ENCODE measurements at places on chromosomes 13 and 19.

- DNase-seq, result no peak
Measured at GRCh38 chr19:15838351-15838750, 22.9 kb upstream of the OR10H1 start.

DNA sequence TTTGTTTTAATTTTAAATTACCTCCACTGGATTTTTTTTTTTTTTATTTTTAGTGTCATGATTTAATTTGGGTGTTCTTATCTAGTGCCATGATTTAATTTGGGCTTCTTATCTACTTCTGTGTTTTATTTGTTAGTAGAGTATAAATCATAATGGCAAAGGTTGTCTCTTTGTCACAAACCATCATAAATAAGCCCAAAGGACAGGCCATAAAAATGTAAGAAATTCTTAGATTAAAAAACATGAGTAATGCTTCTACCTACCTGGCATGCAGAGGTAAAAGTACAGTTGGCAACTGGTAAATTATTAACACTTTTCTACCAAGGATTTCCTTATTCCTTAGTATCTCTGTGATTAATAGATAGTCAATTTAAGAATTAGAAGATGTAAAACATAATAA is 55.2 kb downstream of the ERCC5 start:
- no peak for DNase-seq

DNA sequence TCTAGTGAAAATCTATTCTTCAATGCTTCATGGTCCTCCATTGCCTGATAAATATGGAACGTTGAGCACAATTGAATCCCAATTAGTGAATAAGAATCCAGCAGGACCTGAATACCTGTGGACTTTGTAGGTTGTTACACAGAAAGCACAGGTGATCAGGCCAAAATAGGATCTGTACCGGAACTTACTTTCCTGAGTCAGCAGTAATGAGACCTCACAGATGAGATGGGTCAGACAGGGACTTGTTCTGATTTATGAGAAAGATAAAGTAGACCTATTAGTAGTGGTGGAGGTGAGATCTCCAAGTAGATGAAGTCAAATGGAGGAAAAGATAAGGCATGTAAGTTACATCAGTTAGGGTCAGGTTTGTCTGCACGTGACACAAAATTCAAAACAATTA is 351.1 kb downstream of the MTUS2 start:
- no peak for DNase-seq

DNA sequence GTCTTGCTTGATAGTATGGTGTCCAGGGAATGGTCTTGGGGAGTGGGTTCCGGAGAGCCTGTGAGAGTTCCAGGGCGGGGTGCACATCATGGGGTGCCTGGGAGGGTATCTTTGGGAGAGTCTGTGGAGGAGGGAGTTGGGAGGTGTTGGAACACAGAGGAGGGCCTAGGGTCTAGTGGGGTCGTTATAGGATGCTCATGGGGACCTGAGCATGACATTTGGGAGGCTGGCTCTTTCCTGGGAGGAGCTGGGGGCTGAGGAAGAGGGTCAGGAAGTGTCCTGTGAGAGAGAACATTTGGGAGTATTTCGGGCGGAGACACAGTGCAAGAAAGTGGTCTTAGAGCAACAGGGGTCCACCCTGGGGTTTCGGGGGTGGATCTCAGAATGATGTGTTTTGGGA is 2.7 kb downstream of the ACTL9 start:
- DNase-seq, result no peak

GRCh38 chr19:13622766-13623715 is 116.8 kb upstream of the CACNA1A start:
- DNase-seq, result no peak

GRCh38 chr19:6685482-6685881 is 15.5 kb upstream of the TNFSF14 start:
- no peak for DNase-seq

DNA sequence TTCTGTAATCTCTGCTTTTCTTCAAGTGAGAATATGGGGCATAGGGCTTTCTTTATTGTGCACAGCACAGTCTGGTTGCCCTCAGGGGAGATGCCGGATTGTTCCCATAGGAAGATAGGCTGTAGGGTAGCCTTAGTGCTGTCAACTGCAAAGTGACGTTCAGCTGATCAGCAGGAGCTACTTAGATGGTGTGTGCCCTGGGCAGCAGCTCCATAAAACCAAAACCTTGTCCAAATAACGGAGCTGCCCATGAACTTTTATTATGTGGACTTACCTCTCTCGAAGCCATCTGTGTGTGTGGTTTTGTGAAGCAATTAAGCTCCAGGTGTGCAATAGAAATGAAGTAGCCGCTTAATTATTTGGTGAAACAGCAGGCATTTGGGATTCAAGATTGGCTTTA is 120.0 kb upstream of the RNF113B start:
- no peak for DNase-seq

GRCh38 chr13:105083992-105084391 is 1451.5 kb downstream of the EFNB2 start:
- no peak for DNase-seq

DNA sequence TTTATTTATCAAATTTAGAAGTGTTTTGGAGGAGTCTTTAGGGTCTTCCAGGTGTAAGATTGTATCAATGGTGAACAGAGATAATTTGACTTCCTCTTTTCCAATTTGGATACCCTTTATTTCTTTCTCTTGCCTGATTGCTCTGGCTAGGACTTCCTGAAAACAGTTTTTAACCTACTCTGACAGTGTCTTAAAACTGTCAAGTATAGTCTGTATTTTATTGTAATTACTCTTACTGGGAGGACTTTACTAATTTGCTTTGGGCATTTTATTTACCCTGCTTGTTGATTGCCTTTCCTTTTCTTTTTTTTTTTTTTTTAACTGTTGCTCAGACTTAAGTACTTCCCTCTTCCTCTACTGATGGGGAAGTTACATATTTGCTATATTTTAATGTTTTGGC is 81.3 kb downstream of the URI1 start:
- DNase-seq, result peak; percentile 70

GRCh38 chr13:45537516-45537915 is 72.8 kb downstream of the COG3 start:
- DNase-seq, result no peak

DNA sequence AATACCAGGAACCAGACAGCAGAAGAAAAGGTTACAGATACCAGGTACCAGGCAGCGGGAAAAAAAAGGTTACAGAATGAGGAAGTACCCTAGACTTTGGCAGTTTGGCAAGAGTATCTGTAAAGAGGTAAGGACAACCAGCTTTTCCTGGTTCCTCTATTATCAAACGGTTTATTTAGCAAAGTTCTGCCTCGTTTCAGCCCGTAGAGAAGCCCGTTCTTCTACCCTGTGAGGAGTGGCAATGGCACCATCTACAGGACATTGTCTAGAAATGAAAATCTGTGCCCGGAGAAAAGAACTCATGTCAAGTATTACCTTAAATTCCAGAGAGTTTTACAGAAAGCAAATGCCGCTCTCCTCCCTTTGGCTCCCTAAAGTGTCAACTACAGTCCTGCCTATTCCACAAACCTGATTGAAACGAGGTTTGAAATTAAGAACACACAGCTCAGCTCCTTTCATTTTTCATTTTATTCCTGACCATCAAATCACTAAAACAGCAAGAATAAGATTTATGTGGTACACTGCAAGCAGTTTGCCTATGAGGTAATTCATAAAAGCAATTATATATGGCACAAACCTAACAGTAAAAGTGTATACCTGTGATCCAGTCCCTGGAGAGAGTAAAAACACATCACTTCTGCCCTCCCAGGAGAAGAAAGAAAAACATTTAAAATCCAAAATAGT is 226.3 kb downstream of the SLC7A1 start:
- peak; percentile 46 for DNase-seq

DNA sequence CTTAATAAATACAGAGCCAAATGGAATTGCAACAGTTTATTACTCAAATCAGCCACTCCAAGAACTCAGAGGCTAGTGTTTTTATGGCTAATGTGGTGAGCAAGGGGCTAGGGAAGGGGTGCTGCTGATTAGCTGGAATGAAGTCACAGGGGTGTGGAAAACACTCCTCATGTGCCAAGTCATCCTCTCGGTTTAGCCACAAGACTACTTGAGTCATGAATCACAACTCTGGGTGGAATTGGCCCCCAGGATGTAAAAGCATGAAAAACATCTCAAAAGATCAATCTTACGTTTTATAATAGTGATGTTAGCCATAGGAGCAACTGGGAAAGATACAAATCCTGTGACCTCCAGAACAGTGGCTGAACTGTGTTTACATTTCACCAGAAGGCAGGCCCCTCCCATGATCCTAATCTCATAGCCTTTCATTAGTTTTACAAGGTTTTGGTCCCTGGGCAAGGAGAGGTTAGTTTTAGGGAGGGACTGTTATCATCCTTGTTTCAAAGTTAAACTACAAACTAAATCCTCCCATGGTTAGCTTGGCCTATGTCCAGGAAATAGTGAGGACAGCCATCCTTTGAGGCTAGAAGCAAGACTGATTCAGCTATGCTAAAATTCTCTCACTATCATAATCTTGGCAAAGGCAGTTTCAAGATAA is 2020.1 kb upstream of the PCDH20 start:
- no peak for DNase-seq

- DNase-seq, result no peak
Measured at GRCh38 chr19:45404557-45405434, at the start of gene PPP1R13L. PPP1R13L (minus strand) TSS chr19:45405069; CDS start chr19:45398318, 6,751 bp downstream.

DNA sequence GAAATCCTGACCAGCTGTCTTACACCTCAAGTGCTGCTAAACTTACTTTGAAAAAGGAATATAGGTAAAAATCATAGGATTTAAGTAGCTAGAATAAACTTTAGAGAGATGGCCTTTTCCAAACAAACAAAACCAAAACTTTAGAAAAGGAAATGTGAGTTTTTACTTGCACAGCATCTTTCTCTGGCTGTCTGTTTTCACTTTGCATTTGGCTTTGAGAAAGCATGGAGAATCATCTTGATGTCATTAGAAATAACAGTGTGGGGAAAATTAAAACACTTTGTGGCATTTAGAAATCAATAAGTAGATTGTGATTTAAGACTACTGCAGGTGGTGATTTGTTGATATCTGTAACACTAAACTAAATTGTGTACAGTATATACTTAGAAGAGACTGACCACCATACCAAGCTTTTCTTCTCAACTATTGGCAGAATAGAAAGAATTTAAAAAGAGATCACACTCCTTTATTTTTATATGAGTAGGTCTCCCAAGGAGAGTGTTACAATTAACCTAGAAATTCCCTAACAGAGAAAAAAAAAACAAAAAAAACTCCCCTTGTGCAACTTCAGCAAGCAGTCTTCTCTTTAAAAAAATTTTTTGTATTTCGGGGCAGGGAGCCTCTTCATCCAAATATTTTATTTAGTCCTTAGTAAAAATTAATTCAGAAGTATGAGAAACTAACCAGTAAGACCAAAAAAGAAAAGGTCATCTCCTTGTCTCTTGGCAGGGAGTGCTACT is 6.1 kb downstream of the WDFY2 start:
- no peak for DNase-seq

DNA sequence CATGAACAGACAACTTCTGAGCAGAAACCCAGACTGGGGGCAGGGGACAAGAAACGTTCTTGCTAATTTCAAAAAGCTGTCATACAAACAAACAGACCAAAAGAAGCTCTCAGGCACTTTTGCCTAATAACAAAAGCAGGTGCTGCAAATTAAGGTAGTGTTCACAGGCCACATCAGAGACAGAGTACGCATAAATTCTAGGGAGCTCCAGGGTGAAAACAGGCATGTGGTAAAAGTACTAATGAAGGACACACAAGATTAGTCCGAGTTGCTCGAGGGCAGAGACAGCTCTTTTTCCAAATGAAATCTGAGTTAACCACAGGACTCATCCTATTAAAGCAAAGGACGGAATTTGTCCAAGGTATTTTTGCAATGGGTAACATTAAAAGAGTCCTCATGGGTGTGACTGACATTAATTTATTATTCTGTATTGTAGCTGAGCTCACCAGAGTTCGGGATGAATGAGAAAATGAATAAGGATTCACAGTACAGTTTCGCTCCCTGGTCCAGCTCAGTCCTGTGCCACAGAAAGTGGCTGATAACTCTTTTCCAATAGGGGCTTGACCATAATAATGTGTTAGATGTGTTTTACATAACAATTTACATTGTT is 197.3 kb downstream of the LHFPL6 start:
- DNase-seq, result no peak

GRCh38 chr13:28163587-28163986 is 25.2 kb downstream of the PAN3 start:
- no peak for DNase-seq

- no peak for DNase-seq
Measured at GRCh38 chr13:36362251-36362650, 16.1 kb upstream of the SPART start.

- DNase-seq, result no peak
Measured at GRCh38 chr19:8085598-8086408, 33.2 kb downstream of the CCL25 start.

DNA sequence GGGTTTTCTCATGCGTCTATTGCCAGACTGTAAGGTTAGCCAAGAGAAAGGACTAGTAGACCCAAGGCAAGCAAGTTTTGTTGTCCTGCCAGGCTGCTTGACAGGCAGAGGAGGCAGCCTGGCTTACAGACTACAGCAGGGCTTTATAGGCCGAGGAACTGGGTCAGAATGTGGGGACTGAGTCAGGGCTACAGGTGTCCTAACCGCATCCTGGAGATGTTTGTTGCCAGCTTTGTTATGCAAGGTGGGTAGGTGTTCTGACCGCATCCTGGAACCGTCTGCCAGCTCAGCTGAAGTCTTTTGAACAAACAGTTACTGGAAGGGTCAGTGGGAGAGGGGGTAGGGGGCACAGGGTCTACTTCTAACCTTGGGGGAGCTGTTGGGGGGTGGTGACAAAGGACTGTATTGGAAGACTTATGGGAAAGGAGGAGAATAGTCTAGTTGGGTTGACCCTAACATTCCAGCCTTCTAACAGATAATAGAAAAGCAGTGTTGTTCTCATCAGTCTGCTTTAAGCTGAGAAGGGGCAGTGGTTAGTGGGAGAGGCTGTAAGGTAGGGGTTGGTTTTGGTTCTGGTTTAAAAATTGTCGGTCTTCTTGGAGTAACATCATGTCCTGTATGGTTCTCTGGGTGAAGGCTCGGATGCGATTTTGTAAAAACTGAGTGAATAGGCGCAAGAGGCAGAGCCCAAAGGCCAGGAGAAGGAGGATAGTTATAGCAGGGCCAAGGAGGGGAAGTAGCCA is 913.8 kb upstream of the SLITRK5 start:
- DNase-seq, result no peak

- no peak for DNase-seq
Measured at GRCh38 chr19:5364674-5365073, 24.1 kb upstream of the PTPRS start.
